ENCODE measurements at places on chromosomes 2 and 18. TPM values are rescaled to one million over a fixed set of nuclear protein-coding genes. Genes with fewer than 3 reads are reported as not detected.

The CEP68 gene
- total RNA-seq, result 6.6 TPM

The C1GALT1C1L gene
- total RNA-seq, result not detected

The RGPD3 gene
- 0.31 TPM for total RNA-seq

DNA sequence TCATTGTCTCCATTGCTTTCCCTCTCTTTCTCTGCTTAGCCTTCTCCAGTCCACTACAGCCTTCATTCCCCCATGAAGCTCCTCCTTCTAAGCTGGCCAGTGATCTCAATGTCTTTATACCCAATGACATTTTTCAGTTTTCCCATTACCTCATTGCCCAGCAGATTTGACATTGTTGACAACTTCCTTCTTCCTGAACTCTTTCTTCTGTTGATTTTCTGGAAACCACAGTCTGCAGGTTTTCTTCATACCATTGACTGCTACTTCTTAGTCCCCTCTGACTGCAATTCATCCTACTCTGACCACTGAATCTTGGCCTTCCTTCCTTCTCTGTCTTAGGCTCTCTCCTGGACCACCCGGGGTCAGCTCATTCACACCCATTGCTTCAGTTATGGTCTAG is 22.9 kb upstream of the SPP2 start:
- no peak for DNase-seq

- DNase-seq, result no peak
Measured at GRCh38 chr18:2480536-2480935, 90.8 kb downstream of the METTL4 start.

GRCh38 chr2:22382479-22383169 is 1002.4 kb upstream of the KLHL29 start:
- DNase-seq, result no peak

DNA sequence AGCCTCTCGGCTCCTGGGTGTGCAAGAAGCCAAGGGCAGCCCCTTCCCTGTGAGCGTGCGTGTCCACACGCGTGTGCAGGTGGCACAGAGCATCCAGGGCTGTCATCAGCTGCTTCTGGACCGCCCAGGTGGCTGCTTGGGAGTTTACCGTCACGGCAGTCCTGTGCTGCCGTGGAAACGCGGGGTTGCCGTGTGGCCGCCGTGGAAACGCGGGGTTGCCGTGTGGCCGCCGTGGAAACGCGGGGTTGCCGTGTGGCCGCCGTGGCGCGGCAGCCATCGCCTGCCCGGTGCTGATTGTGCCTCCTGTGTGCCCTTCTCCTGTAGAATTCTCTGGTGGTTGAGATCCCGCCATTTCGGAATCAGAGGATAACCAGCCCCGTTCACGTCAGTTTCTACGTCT is 71.4 kb downstream of the NFATC1 start:
- no peak for DNase-seq

All from activated CD4-positive, alpha-beta memory T cell treated with anti-CD3 and anti-CD28 coated beads for 36 hours (primary cell).